ENCODE measurements at places on chromosomes 12 and 14. TPM values are rescaled to one million over a fixed set of nuclear protein-coding genes. Genes with fewer than 3 reads are reported as not detected.

The CSRP2 gene
- total RNA-seq, result 0.84 TPM

DNA sequence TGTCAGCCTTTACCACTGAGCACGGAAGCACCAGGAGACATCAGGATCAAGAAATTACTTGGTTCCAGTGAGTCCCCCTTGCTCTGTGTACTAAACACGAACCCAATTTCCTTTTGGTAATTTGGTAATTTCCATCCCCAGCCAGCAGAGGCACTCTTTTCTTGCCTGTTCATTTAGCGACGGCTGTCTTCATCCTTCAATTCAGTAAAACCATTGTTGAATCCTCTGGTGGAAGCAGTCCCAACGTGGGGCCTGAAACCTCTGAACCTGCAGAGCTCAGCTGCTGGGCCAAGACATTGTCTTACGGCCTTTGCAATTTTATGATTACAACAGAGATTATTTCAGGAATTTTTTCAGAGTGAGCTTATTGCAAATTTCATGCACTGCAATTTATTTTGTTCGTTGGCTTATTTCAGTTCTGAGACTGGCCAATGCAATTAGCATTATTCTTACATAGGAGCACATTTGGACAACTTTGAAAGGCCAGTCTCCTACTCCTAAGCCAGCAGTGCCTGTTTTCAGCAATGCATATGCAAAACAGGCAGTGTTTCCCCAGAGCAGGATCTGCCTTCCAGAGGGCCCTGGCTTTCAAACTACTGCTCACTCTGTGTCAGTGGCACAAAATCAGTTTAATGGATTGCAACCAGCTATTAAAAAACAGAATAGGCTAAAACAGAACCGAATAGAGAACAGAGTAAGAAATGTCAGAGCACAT lies 372.9 kb upstream of the TMEM132C start:
- no peak for DNase-seq

The ANG gene
- total RNA-seq, result 0.48 TPM

DNA sequence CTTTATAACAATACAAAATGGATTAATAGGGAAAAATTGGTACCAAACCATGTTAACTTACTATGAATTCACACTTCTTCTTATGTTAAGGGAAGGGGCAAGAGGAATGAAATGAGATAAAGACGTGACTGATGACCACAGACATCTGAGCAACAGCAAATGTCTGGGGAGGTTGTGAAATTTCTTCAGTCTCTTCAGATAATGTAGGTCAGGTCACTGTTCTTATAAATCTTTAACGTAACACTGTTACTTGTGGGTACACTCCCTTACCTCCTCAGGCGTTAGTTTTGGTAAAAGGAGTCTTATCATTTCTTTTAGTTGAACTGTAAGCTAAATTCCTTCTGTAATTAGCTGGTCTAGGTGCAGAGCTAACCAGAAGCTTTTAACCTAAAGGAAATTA lies 405.0 kb upstream of the LRFN5 start:
- DNase-seq, result no peak

- no peak for DNase-seq
Observed at GRCh38 chr12:4243091-4243490, 30.5 kb upstream of the CCND2 start.

GRCh38 chr14:92863286-92864080 lies 59.5 kb upstream of the CHGA start:
- DNase-seq, result no peak
